ENCODE measurements at places on chromosomes 16 and 17.

GRCh38 chr16:57044931-57045693 is 47.3 kb upstream of the CPNE2 start:
- no peak for DNase-seq

GRCh38 chr17:45256114-45256966 is 5.6 kb downstream of the SPATA32 start:
- DNase-seq = no peak

DNA sequence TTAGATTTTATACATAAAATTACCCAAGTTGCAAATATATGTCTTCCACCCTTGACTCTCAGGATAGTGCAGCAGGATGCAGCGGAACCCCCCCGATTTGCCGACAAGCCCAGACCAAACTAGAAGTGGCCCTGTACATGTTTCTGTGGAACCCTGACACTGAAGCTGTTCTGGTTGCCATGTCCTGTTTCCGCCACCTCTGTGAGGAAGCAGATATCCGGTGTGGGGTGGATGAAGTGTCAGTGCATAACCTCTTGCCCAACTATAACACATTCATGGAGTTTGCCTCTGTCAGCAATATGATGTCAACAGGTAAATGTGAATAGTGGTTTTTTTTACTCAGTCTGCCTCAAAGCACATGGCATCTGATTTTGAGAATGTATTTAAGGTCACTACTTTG is 70.7 kb downstream of the OMG start:
- DNase-seq = no peak

DNA sequence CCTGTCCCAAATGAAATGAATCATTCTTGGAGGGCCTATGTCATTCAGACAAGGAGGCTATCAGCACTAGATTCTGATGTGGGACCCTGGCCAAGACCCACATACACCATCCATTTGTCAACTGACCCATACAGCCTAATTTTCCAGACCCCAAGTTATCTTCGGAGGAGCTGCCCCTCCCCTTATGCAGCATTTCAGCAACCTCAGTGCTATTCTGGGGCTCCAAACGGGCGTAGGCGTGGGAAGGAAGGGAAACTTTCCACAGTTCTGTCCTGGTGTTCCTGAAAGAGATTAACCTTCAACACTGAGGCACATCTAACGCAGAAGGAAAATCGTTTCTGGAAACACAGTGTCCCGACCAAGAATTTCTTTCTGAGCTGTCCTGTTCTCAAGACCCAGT is 86.7 kb downstream of the MYH11 start:
- no peak for DNase-seq

GRCh38 chr16:4325253-4325758 is 9.4 kb downstream of the GLIS2 start:
- no peak for DNase-seq

DNA sequence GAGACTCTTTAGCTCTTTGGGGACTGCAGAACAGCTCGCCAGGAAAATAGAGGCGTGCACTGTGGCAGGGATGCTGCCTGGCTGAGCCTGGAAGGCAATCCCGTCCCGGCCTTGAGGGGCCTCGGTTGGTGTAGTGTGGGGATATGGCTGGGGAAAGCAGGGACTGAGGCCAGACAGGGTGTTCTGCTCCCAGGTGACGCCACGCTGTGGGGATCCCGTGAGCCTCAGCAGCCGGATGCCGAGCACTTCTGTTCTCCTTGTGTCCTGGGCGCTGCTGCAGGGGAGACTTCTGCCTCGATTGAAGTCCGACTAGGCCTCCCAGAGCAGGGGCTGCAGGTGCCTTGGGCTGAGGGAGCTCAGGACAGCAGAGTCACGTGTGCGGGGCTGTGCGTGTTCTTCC is 72.6 kb downstream of the BANP start:
- DNase-seq = no peak

GRCh38 chr17:75814900-75815373 is 29.3 kb downstream of the UNC13D start:
- DNase-seq = no peak

- DNase-seq = no peak
These were observed 3.1 kb upstream of the CPD start for GRCh38 chr17:30375661-30376060.

DNA sequence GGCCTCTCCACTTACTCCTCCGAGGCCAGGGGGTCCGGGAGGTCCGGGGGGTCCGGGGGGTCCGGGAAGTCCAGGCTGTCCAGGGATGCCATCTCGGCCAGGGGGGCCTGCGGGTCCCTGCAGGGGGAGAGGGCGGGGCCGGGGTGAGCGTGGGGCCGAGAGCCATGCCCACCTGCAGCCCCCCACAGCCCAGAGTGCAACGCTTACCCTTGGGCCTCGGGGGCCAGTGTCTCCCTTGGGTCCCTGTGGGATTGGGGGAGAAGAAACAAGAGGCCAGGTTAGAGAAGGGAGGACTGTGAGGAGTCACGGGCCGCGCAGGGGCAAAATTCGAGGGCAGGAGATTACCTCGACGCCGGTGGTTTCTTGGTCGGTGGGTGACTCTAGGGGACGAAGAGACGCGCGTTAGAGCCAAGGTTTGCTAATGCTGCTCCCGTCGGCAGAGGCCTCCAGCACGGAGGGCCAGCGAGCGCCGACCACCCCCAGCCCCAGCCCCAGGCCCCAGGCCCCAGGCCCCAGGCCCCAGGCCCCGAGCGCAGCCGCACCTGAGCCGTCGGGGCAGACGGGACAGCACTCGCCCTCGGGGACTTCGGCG is 2.1 kb downstream of the COL1A1 start:
- DNase-seq = no peak

DNA sequence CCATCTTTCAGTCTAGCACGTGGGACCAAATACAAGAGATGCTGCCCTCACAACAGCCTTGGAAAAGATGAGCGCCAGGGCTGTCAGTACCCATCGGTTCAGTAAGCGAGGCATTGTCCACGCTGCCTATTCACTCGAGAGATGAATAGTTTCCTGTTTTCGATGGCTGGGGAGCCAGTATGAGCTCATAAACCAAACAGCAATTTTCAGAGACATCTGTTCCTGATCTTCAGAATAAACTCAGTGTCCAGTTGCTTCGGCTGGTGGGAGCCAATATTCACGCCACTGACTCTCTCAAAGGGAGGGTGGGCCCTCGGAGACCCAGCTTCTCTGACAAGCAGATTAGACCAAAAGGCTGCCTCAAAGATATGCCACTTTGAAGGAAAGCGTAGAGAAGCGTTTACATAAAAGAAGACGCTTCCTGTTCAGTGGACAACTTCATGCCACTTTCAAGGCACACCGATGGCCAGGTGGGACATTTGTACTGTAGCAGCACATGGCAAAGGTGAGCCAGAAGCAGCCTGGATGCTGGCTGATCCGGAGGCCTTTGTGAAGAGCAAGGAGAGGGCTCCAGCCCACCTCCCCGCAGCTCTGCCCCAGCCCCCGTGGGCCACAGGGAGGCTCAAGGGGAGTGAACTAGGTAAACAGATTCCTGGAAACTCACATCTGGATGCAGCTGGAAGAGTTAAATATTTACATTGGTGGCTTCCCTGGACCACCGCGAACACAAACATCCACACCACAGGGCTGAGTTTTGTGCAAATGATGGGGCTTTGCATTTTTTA is 6.0 kb downstream of the TIMM22 start:
- no peak for DNase-seq

DNA sequence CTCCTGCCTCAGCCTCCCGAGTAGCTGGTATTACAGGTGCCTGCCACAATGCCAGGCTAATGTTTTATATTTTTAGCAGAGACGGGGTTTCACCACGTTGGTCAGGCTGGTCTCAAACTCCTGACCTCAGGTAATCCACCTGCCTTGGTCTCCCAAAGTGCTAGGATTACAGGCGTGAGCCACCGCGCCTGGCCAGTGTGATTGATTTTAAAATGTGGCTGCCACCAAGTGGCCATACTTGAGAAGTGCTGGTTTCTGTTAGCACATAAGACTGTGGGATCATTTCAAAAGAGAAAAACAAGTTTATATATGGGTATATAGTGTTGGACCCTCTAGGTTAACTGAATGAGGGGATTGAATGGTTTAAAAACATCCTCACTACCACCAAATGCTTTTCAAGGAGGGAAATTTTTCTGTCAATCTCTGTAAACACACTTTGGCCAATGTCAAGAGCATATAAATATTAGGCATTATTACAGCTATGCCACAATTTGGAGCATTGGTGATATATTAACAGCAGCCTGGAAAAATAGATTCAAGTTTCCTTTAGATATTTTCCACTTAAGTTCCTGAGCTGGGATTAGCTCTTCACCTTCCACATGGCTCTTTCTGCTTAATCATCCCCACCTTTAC is 13.5 kb upstream of the DHRS13 start:
- no peak for DNase-seq

GRCh38 chr16:50573947-50574744 is 25.9 kb downstream of the NKD1 start:
- DNase-seq = no peak

- DNase-seq = no peak
These were observed 113.3 kb upstream of the ADAMTS18 start for GRCh38 chr16:77548151-77548550.

GRCh38 chr16:65426484-65426883 is 304.6 kb upstream of the CDH11 start:
- no peak for DNase-seq

- DNase-seq = no peak
These were observed 83.5 kb downstream of the ADCY9 start for GRCh38 chr16:4032768-4033167.

- DNase-seq = no peak
These were observed 510.7 kb downstream of the MAF start for GRCh38 chr16:79089735-79090284.

DNA sequence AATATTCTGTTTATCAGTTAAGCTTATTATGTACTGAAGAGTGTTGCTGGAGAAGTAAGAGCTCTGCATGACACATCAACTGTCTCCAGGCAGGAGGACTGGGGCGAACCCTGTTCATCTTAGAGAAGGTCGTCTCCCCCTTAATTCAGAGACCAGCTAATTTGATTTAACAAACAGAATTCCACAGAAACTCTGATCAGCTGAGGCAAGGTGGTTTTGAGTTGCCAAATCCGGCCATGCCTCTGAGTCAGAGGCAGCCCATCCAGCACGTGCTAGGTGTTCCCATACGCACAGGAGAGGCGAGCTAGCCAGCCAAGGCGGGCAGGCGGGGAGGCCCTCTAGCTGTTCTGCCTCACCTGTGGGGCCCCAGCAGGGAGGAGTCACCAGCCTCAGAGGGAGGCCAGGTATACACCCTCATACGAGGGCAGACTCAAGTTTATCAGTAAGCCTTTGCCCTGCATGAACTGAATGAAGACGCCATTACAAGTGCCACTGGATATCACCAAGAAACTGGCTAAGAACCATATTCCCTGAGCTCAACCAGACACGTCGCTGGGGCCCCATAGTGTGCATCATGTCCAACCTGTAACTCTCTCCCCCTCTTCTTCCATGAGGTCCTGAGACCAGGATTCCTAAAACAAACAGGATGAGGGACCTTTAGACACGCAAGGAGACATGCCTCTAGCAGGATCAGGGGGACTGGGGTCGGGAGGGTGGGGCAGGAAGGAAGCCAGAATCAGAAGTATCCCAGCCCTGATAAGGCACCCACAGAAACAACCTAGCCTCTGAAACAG is 25.7 kb downstream of the STAT5A start:
- no peak for DNase-seq

DNA sequence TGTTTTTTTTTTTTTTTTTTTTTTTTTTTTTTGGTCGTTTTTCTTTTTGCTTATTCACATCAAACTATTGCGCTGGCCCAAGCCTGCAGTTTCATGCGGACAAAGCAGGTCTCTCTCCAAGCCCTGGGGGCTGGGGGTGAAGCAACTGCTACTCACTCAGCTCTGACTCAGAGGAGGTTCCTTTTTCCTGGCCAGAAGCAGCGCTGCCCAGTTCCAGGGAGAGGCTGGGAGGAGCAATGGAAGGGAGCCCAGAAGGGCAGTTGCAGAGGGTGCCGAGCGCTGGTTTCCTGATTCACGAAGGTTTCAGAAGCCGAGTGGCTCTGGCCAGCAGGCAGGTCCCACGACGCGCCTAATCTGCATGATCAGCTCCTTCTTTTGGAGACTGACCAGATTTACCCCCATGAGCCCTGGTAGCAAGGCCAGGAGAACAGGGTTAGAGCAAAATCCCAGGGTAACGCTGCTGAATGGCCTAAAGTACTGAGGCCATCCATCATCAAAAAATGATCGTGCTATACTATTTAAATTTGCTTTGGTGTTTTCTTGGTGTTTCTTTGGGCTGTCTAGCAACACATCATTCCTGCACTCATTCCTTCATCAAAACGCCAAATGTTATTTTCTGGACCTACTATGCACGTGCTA is 144.7 kb upstream of the SOX9 start:
- DNase-seq = peak; percentile 91

DNA sequence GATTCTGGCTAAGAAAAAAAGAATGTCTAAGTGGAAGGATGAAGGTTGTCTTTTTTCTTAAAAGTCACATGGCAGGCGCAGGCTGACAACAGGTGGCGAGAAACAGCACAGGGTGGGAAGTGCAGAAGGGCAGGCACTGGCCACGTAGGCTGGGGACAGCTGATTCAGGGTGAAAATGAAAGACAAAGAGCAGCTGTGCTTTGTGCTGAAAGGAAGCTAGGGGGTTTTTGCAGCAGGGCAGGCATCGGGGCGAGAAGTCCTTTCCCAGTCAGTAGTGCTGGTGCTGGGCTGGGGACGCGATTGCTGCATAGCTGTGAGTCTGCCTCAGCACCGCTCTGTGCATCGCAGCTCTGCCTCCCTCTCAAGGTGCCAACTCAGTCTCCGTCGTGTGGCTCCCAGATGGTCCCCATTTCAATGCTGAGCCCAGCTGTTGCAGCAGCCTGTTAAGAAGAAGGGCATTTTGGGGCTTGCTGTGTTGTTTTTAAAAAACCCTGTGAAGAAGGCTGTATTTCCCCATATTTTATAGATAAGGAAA is 183.1 kb upstream of the CCL2 start:
- DNase-seq = no peak

- DNase-seq = no peak
These were observed 165.7 kb downstream of the CMIP start for GRCh38 chr16:81610144-81610842.

GRCh38 chr17:48633266-48633677 is 7.1 kb upstream of the HOXB9 start:
- DNase-seq = no peak

DNA sequence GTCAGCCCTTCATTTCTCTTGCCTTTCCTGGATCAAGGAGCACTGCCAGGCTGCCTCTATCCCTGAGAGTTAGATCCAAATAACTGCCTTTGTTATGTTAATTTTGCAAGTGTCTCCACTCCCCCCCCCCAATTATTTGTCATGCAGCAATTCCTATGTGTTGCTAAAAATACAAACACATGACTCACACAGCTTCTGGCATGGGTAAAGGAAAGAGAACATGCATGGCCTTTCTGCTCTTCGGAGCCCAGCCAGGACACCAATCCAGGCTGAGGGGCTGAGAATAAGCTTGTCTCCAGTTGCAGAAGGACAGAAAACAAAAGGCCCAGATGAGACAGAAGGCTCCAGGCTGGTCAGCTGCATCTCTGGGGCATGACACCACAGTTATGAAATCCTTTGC is 148.0 kb upstream of the TNRC6C start:
- DNase-seq = peak; percentile 60

- DNase-seq = no peak
These were observed 30.3 kb downstream of the CACNA1H start for GRCh38 chr16:1182950-1183907.

DNA sequence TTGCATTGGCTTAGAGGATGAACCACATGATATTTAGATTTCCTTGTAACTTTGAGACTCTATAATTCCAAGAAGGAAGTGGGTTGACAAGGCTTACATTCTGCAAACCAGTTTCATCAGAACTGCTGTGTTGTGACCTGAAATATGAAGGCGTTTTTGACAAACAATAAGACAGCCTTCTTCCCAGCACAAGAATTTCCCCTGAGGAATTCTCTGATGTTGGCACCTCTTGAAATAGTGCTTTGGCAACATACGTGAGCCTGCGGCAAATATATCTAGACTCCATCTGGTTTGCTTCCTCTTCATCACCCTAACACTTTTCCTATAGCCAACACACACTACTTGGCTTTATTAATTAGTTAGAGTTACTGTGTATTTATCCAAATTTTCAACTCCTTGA is 585.5 kb upstream of the SOX9 start:
- DNase-seq = no peak
